Activated CD8-positive, alpha-beta memory T cell treated with anti-CD3 and anti-CD28 coated beads, Interleukin-2, amount 10 ng/mL, durations not matched to agents 7 days and 5 days (primary cell): ENCODE measurements at places on chromosomes 11 and 22.

GRCh38 chr11:27217948-27218420 is 145.0 kb downstream of the CCDC34 start:
- H3K27ac ChIP-seq = no peak overlapping the region
- H3K27me3 ChIP-seq = peaks cover 6% of the 10 kb centered on the region
- no peaks in the 10 kb centered on the region for H3K4me1 ChIP-seq
- no peak for DNase-seq
- no peaks in the 10 kb centered on the region for H3K36me3 ChIP-seq

- no peaks in the 10 kb centered on the region for H3K27me3 ChIP-seq
- DNase-seq = no peak
- no peak overlapping the region for H3K27ac ChIP-seq
- no peak overlapping the region for H3K4me3 ChIP-seq
- H3K4me1 ChIP-seq = peaks cover 14% of the 10 kb centered on the region
Measured at GRCh38 chr22:40966726-40967085, 15.5 kb downstream of the RBX1 start.

GRCh38 chr11:95884376-95884775 is 39.5 kb downstream of the MTMR2 start:
- peaks cover 1% of the 10 kb centered on the region for H3K4me1 ChIP-seq
- H3K36me3 ChIP-seq = peaks cover 24% of the 10 kb centered on the region
- H3K4me3 ChIP-seq = no peak overlapping the region
- H3K27me3 ChIP-seq = no peaks in the 10 kb centered on the region

- peak overlapping the region; percentile 56 for H3K27ac ChIP-seq
- no peak for DNase-seq
- peaks cover 15% of the 10 kb centered on the region for H3K36me3 ChIP-seq
- H3K4me1 ChIP-seq = peaks cover 49% of the 10 kb centered on the region
- no peaks in the 10 kb centered on the region for H3K27me3 ChIP-seq
Measured at GRCh38 chr11:690738-691633, 4.0 kb downstream of the DEAF1 start.

DNA sequence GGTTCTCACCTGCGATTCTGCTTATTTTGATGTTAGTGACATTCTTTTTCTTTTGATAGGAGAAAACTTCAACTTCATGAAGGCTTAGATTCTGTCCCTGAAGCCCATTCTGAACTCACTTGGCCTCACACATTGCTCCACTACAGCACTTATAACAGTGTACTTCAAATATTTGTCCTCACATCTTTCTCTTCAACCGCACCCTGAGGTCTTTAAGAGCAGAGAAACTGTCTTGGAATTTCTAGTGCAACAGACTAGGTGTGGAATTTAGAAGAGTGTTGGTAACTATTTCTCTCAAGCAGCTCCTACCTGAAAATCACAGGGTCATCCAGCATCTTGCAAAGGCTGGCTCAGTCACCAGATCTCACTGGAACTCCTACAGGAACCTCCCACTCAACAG is 7.8 kb downstream of the MRGPRX3 start:
- peaks cover 44% of the 10 kb centered on the region for H3K27me3 ChIP-seq
- H3K4me3 ChIP-seq = no peak overlapping the region
- H3K27ac ChIP-seq = no peak overlapping the region
- DNase-seq = no peak
- no peaks in the 10 kb centered on the region for H3K4me1 ChIP-seq
- H3K36me3 ChIP-seq = no peaks in the 10 kb centered on the region

DNA sequence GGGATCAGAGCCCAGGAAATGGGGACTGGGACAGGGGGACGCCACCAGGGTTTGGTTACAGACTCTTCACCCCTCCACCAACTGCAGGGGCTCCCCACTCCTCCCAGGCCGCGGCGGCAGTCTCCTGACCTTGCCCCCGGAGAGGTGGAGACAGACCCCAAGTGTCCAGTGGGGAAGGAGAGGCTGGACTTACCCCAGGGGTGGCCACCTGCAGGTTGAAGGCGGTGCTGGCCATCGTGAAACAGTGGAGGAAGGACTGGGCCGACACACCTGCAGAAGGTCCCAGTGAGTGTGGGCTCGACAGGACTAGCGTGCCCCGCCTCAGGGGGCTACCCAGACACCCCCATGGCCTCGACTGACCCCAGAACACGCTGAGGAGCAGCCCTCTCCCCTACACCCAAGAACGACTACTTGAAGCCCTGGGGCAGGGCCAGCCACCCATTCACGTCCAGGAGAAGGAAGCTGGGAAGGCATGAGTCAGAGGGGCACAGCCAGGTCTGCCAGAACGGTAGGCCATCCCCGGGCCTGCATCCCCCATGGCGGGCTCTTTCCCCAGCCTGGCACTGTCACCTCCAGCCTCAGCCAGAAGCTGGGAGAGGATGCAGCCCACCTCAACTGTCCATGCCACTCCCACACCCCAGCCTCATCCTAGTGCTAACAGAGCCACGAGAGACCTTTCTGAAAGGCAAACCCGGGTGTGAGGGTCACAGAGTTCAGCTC is 2.3 kb downstream of the GATD1 start:
- no peaks in the 10 kb centered on the region for H3K27me3 ChIP-seq
- peaks cover 31% of the 10 kb centered on the region for H3K4me1 ChIP-seq
- H3K27ac ChIP-seq = peak overlapping the region; percentile 43
- H3K36me3 ChIP-seq = peaks cover 4% of the 10 kb centered on the region

GRCh38 chr22:46501701-46502100 is 35.7 kb downstream of the CELSR1 start:
- H3K4me1 ChIP-seq = peaks cover 8% of the 10 kb centered on the region
- H3K27ac ChIP-seq = no peak overlapping the region
- DNase-seq = no peak
- H3K4me3 ChIP-seq = no peak overlapping the region

DNA sequence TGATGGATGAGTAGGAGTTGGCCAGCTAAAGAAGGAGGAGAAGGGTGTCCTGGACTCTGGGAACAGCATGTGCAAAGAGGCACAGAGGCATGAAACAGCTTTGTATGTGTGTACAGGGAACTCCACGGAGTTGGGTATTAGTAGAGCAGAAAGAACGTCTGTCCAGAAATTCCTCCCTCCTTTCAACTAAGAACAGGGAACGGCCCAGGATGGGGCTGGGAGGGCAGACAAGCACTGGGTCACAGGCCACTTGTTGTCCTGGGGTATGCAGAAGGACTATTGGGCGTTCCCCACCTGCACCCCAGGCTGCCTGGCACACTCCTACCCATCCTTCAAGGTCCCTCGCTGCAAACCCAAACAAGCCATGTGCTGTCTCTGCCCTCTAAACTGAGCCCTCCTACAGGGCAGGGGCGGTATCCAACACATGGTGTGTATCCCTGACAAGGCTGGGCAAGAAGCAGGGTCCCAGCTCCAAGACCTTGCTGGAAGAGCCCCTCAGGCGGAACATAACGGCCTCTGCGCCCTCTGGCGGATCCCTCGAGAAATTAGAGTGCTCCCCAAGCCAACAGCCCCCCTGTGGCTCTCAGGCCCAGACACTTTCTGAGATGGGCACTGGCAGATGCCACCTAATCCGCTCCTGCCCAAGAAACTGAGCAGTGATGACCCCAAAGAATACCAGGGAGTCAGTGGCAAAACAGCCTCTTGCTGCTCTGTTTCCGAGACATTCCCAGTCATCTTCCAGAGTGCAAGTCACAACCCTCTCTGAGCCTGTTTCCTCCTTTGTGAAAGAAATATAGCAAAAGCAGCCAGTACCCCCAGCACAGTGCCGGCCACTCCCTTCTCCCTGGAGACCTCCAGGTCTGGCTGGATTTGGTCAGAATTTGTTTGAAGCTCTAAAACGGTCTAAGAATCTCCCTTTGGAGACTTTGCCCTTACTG is 1.6 kb upstream of the ELFN2 start:
- H3K27me3 ChIP-seq = peaks cover 58% of the 10 kb centered on the region
- peaks cover 7% of the 10 kb centered on the region for H3K36me3 ChIP-seq
- DNase-seq = peak; percentile 69
- H3K27ac ChIP-seq = no peak overlapping the region

- H3K4me1 ChIP-seq = peaks cover 30% of the 10 kb centered on the region
- no peak for DNase-seq
- H3K27ac ChIP-seq = peak overlapping the region; percentile 89
- H3K36me3 ChIP-seq = peaks cover 20% of the 10 kb centered on the region
- peak overlapping the region; percentile 93 for H3K4me3 ChIP-seq
Measured at GRCh38 chr11:119085437-119085847, 761 bp downstream of the HMBS start.

- no peak overlapping the region for H3K4me3 ChIP-seq
- H3K36me3 ChIP-seq = no peaks in the 10 kb centered on the region
- peaks cover 10% of the 10 kb centered on the region for H3K4me1 ChIP-seq
- no peak overlapping the region for H3K27ac ChIP-seq
Measured at GRCh38 chr11:100930185-100930778, 199.3 kb downstream of the PGR start.

- H3K27me3 ChIP-seq = peaks cover 7% of the 10 kb centered on the region
- H3K4me1 ChIP-seq = peaks cover 42% of the 10 kb centered on the region
- H3K4me3 ChIP-seq = no peak overlapping the region
- no peak for DNase-seq
- H3K36me3 ChIP-seq = peaks cover 2% of the 10 kb centered on the region
Measured at GRCh38 chr22:39449708-39450107, 7.1 kb upstream of the MGAT3 start.

- H3K27me3 ChIP-seq = peaks cover 11% of the 10 kb centered on the region
- no peak overlapping the region for H3K27ac ChIP-seq
- no peak overlapping the region for H3K4me3 ChIP-seq
- no peak for DNase-seq
- no peaks in the 10 kb centered on the region for H3K36me3 ChIP-seq
Measured at GRCh38 chr11:32229576-32230240, 138.8 kb downstream of the RCN1 start.

- peak overlapping the region; percentile 74 for H3K27ac ChIP-seq
- no peaks in the 10 kb centered on the region for H3K27me3 ChIP-seq
- H3K36me3 ChIP-seq = no peaks in the 10 kb centered on the region
- H3K4me3 ChIP-seq = peak overlapping the region; percentile 78
- H3K4me1 ChIP-seq = peaks cover 21% of the 10 kb centered on the region
- no peak for DNase-seq
Measured at GRCh38 chr22:23752090-23752691, 1.3 kb upstream of the ZNF70 start.

GRCh38 chr11:117072517-117073461 is 25.4 kb downstream of the SIK3 start:
- peaks cover 44% of the 10 kb centered on the region for H3K4me1 ChIP-seq
- peaks cover 8% of the 10 kb centered on the region for H3K36me3 ChIP-seq
- H3K27ac ChIP-seq = peak overlapping the region; percentile 12
- no peak for DNase-seq

DNA sequence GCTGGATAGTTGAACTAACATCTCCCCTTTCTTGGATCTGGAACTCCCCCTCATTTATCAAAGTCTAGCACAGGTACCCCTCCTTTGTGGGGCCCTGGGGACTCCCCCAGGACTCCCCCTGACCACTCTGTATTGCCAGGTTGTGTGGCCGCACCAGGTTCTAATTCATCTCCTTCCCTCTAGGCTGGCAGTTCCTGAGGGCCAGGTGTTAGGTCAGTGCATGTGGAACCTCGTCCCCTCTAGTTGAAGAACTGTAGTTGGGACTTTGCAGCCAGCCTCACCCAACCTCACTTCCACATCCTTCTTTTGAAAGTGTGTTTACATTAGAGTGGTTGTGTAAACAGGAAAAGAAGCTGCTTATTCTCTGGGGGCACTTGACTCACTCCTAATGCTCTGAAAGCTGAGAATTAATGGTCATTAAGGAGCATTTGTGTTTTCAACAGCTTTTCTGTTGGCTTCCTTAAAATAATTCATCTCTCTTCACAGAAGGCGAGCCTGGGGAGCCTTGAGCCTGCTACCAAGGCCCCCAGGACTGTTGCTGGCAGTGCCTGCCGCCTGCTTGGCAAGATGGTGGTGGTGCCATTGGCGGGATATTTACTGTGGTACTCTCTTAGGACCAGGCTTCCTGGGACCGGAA is 11.8 kb downstream of the UPB1 start:
- H3K27ac ChIP-seq = no peak overlapping the region
- no peak overlapping the region for H3K4me3 ChIP-seq
- no peaks in the 10 kb centered on the region for H3K36me3 ChIP-seq

GRCh38 chr11:94737171-94737611 is 31.0 kb upstream of the AMOTL1 start:
- H3K4me1 ChIP-seq = peaks cover 10% of the 10 kb centered on the region
- H3K27me3 ChIP-seq = peaks cover 24% of the 10 kb centered on the region
- no peak overlapping the region for H3K27ac ChIP-seq
- DNase-seq = no peak

GRCh38 chr22:48858121-48858520 is 969.6 kb downstream of the BRD1 start:
- H3K4me1 ChIP-seq = peaks cover 2% of the 10 kb centered on the region
- no peak for DNase-seq
- no peak overlapping the region for H3K27ac ChIP-seq
- no peaks in the 10 kb centered on the region for H3K27me3 ChIP-seq
- H3K4me3 ChIP-seq = no peak overlapping the region
- H3K36me3 ChIP-seq = no peaks in the 10 kb centered on the region

GRCh38 chr11:61732705-61733104 is 19.7 kb upstream of the MYRF start:
- H3K27me3 ChIP-seq = no peaks in the 10 kb centered on the region
- no peak overlapping the region for H3K27ac ChIP-seq
- DNase-seq = no peak
- H3K4me1 ChIP-seq = peaks cover 9% of the 10 kb centered on the region
- no peaks in the 10 kb centered on the region for H3K36me3 ChIP-seq

DNA sequence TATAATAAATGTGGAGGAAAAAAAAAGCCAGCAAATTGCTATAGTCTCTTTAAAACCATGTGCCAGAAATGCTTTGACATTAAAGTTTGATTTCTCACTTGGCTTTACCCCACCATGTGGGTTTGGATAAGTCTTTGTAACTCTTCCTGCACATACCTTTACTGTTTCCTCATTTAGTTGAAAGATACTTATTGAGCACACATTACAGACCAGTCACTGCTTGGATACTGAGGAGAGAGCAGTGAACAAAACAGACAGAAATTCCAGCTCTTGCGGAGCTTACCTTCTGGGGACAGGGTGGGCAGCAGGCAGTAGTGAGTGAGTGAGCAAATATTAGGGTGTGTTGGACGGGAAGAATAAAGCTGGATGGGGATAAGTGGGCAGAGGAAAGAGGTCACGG is 13.7 kb downstream of the PACS1 start:
- H3K4me1 ChIP-seq = peaks cover 48% of the 10 kb centered on the region
- no peak for DNase-seq
- no peaks in the 10 kb centered on the region for H3K27me3 ChIP-seq

- H3K4me3 ChIP-seq = no peak overlapping the region
- no peaks in the 10 kb centered on the region for H3K27me3 ChIP-seq
- H3K36me3 ChIP-seq = peaks cover 4% of the 10 kb centered on the region
- DNase-seq = no peak
- peaks cover 2% of the 10 kb centered on the region for H3K4me1 ChIP-seq
Measured at GRCh38 chr22:45768490-45768889, 96.9 kb downstream of the ATXN10 start.

GRCh38 chr22:47332246-47332980 is 570.0 kb downstream of the TBC1D22A start:
- H3K27me3 ChIP-seq = no peaks in the 10 kb centered on the region
- H3K27ac ChIP-seq = no peak overlapping the region
- H3K4me1 ChIP-seq = no peaks in the 10 kb centered on the region
- no peak for DNase-seq

DNA sequence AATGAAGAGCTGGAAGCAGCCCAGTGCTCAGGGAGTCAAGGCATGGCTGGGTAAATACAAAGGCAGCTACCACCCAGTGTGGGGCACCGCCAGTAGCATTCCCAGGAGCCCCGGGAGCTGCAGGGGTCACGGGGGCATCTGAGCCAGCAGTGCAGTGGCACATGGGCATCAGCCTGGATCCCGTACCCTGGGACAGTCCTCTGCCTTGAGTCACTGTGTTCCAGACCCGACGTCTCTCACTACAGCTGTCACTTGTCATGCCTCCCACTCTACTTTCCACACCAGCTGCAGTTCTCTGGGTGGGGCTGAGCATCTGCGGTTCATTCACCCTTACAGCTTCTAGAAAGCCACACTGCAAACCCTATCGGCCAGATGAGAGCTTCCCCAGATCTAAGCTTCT is 29.6 kb downstream of the DHCR7 start:
- H3K27me3 ChIP-seq = no peaks in the 10 kb centered on the region
- H3K27ac ChIP-seq = no peak overlapping the region
- no peak for DNase-seq
- H3K4me3 ChIP-seq = no peak overlapping the region
- H3K36me3 ChIP-seq = no peaks in the 10 kb centered on the region
- H3K4me1 ChIP-seq = peaks cover 4% of the 10 kb centered on the region
